ENCODE measurements at places on chromosomes 5 and 9.

- no peak for DNase-seq
Observed at GRCh38 chr5:157271740-157272271, 5.9 kb downstream of the CYFIP2 start.

GRCh38 chr9:88932766-88933165 lies 58.5 kb upstream of the S1PR3 start:
- DNase-seq, result no peak

- no peak for DNase-seq
Observed at GRCh38 chr5:158869854-158870253, 229.9 kb downstream of the EBF1 start.

DNA sequence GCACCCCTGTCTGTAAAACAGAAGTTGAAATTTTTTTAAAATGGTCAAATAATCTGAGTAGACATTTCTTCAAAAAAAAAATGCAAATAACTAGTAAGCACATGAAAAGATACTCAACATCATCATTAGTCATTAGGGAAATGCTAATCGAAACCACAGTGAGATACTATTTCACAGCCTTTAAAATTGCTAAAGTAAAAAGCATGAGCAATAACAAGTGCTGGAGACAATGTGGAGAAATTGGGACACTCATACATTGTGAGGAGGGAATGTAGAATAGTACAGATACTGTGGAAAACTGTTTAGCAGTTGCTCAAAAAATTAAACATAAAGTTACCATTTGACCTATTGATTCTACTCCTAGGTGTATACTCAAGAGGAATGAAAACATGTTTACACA lies 58.4 kb upstream of the RUSC2 start:
- no peak for DNase-seq
